Panc1 (cell line): ENCODE measurements at places on chromosomes 2 and 18.
A peak's percentile ranks its signal among the peaks of the same experiment; 100 is the strongest.

DNA sequence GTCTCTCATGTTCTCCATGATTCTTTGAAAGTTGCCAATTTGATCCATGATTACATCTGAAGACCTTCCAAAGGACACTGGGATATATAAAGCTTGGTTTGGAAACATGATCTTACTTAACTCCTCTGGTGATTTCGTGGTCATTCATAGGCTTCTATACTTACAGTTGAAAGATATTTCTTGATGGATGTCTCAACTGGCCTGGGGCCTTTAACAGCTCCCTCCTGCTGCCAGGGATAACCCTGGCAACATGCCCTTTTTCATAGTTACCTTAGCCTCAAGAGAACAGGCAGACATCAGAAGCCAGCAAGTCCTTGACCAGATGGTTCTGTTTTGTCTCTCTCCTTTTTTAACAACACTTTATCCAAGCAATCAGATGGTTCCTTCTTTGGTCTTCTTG lies 23.5 kb upstream of the MFF start:
- no peak for DNase-seq

GRCh38 chr2:95334916-95335641 lies 37.9 kb downstream of the KCNIP3 start:
- DNase-seq, result no peak

DNA sequence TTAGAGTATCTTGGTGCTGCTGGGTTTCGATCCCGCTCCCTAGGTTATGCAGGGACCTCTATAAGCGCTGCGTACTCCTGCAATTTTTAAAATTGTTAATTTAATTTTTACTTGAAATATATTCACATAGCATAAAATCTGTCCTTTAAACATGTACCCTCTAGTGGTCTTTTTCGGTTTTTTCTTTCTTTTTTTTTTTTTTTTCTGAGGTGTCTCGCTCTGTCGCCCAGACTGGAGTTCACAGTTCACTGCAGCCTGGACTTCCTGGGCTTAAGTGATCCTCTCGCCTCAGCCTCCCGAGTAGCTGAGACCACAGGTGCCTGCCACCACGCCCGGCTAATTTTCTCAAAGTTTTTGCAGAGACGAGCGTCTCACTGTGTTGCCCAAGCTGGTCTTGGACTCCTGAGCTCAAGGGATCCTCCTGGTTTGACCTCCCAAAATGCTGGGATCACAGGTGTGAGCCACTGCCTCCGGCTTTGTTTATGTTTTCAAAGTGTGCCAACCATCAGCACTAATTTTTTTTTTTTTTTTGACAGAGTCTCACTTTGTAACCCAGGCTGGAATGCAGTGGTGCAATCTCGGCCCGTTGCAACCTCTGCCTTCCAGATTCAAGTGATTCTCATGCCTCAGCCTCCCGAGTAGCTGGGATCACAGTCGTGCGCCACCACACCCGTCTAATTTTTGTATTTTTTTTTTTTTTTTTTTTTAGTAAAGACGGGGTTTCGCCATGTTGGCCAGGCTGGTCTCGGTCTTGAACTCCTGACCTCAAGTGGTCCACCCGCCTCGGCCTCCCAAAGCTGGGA lies 585 bp upstream of the MOB1A start:
- no peak for DNase-seq

GRCh38 chr2:53286345-53286744 lies 481.3 kb upstream of the CHAC2 start:
- no peak for DNase-seq

GRCh38 chr2:239745386-239746227 lies 279.5 kb downstream of the NDUFA10 start:
- no peak for DNase-seq

DNA sequence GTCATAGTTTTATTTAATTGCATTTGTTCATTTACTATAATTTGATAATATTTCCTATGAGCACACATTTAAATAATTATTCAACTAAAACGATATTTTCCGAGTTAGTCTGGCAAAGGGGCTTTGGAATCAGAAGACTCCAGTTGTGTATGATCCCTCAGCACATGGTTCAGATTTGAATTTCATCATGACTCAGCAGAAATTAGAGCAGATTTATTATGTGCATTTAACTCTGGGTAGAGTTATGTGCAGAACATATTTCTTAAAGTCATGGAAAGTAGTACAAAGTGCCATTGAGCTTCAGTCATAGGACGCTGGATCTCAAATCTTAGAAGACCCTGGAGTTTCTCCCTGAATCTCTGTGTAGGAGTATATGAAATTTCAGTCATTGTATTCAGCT lies 106.7 kb downstream of the ADCYAP1 start:
- DNase-seq, result no peak

DNA sequence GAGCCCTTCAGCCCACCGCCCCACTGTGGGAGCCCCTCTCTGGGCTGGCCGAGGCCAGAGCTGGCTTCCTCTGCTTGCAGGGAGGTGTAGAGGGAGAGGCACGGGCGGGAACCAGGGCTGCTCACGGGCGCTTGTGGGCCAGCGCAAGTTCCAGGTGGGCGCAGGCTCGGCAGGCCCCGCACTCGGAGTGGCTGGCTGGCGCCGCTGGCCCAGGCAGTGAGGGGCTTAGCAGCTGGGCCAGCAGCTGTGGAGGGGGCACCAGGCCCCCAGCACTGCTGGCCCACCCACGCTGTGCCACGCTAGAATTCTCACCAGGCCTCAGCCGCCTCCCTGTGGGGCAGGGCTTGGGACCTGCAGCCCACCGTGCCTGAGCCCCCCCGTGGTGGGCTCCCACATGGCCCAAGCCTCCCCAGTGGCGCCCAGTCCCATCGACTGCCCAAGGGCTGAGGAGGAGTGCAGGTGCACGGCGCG lies 45.2 kb downstream of the SLC5A7 start:
- no peak for DNase-seq

- no peak for DNase-seq
These were observed 179.1 kb downstream of the ERBB4 start for GRCh38 chr2:212359425-212360067.

GRCh38 chr2:202278036-202278760 lies 12.6 kb downstream of the NOP58 start:
- no peak for DNase-seq

DNA sequence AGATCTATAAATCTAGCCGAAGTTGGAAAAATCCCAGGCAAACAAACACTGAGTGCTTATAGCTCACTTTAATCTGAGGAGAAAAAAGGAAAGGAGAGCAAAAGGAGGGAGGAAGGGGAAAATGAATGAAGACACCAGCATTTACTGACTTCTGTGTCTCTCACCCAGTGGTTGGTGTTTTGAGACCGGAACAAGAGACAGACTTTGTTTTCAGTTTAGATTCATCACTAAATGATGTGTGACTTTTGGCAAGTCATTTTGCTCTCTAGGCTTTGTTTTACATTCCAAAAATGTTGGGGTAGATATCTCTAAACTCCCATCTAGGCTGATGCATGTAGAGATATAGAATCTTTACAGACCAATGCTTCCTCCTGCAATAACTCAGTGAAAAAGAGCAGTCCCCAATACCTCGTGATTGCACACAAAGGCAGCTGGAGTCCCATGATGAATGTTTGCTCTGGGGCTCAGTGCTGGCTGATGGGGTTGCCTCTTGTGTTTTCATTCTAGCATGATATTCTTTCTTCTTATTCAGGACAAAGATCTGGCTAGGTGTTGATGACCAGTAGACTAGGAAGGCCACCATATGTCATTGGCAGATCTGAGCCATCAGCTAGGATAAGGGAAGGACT lies 51.4 kb downstream of the TRIB2 start:
- no peak for DNase-seq

GRCh38 chr2:240512109-240512485 lies 45.7 kb downstream of the ANKMY1 start:
- no peak for DNase-seq

GRCh38 chr2:187689372-187689771 lies 135.1 kb upstream of the TFPI start:
- peak; percentile 17 for DNase-seq

- DNase-seq, result no peak
These were observed 41.2 kb downstream of the COMMD1 start for GRCh38 chr2:61946666-61947065.

DNA sequence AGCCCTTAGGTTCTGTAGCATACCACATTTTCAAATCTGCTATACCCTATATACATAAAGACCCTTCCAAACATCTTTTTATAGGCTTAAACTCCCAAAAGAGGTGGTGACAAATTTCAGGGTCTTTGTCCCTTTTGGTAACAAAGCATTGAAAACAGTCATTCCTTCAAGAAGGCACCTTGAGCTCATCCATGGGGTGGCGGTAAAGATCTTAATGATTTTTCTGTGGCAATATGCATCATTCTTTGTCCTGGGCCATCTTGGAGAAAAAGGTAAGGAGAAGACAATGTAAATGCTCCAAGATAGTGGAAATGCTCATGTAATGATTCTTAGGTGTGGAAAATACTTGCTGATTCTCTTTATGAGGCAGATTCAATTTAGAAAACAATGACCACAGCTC lies 890.5 kb downstream of the CNTNAP5 start:
- DNase-seq, result no peak

GRCh38 chr2:55782528-55783173 lies 89.0 kb upstream of the PNPT1 start:
- DNase-seq, result no peak

- no peak for DNase-seq
These were observed 50.4 kb downstream of the CCDC93 start for GRCh38 chr2:117963446-117963845.

DNA sequence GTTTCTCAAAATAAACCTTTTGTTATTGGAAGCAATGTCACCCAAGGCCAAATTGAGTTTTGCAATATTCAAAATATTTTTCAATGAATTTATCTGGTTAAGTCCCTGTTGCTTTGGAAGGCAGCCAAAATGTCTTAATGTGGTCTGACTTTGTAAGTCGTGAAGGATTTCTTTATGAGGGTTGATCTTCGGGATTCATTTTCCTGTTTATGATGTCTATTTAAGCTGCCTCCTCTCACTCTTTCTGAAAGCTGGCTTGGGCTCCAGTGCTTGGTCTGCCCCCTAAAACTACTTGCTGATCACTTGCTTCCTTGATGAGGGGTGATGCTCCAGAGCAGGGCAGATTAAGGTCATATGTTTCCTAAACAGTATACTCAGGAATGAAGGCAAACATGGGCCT lies 141.1 kb downstream of the ANTXR1 start:
- DNase-seq, result no peak

DNA sequence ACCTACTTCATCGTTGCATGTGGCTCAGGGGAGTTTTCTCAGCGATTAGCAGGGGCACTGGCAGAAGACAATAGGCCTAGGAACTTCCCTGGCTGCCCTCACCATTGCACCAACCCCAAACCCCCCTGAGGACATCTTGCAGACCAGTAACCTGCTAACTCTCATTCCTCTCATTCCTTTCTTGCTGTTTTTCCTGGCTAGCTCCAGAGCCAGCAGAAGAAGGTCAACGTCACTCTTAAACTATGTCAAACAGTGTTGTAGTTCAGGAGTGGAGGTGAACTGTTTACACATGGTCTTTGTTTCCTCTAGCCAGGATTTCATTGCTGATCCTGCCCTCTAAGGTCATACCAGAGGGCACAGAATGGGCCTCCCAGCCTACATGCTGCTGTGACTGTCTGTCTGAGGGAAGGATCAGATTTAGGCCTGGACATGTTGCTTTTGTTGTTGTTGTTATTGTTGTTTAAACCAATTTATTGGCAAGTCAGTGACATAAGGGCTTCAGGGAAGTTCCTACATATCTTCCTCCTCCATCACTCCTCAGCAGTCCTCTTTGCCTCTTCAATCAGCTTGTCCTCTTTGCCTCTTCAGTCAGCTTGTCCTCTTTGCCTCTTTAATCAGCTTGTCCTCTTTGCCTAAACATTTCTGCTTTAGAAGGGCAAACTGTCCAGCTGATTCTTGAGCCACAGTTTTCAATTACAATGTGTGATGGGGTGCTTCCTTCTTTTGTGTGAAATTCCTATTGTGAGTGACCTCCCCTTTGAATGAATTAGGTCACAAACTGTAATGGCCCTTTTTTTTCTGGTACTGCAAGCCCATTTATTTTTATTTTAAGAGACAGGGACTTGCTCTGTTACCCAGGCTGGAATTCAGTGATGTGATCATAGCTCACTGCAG lies 471.9 kb upstream of the TNP1 start:
- no peak for DNase-seq

GRCh38 chr2:160566717-160567116 lies 73.1 kb upstream of the RBMS1 start:
- DNase-seq, result no peak

DNA sequence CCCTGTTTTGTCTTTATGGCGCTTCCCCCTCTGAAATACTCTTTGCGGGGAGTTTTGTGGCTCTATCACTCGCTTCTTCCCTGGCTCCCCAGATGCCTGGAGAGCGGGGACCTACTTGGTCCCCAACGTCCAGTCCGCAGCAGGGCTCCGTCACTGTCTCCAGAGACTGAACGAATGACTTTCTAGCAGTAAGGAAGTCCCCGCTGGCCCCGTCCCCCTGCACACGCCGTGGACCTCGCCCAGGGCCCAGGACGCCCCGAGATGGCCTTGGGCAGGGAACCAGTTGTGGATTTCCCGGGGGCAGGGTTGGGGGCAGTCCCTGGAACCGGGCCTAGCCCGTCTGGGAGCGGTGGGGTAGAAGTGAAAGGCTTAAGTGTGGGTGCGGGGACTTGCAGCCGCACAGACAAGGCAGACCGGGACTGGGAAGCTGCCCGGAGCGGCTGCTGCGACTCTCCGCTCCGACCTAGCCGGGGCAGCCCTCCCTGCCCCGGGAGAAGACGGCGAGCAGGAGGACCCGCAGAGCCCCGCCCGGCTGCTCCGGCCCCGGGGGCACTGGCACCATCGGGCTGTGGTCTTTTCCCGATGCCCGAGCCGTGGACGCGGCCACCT lies 821 bp upstream of the EPHA4 start:
- no peak for DNase-seq

DNA sequence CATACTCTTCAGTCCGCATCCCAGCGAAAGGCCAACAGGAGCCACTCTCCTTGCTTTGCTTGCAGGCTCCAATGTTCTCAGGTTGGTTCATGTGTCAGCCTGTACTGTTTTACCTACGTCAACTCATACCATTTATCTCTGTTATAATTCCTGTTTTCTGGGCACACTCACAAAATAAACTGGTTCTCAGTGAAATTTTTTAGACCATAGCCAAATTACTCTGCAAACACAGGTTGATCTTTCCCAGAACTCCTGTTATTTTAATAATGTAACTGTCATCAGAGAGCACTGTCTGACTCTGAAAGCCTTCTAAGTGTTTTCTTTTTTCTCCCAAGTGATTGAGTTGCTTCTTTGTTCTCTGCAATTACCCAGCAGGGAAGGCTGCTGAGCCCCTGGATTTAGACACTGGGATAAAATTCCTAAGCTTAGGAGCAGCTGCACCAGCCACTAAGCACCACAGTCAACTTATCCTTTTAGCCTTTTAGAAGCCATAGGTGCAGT lies 111.6 kb upstream of the PIEZO2 start:
- no peak for DNase-seq

- no peak for DNase-seq
These were observed 223.4 kb downstream of the WDPCP start for GRCh38 chr2:63364866-63365265.

GRCh38 chr2:39141334-39142271 lies 20.8 kb upstream of the SOS1 start:
- DNase-seq, result no peak

GRCh38 chr18:53503914-53504441 lies 720.5 kb downstream of the MBD2 start:
- no peak for DNase-seq

- no peak for DNase-seq
These were observed at the start of gene TMEFF2 for GRCh38 chr2:192194866-192195547. Gene TMEFF2 (minus strand): TSS chr2:192194933. CDS start chr2:192194524, 409 bp downstream.
